ENCODE measurements at places on chromosomes 1 and 21. TPM values are rescaled to one million over a fixed set of nuclear protein-coding genes. Genes with fewer than 3 reads are reported as not detected.

DNA sequence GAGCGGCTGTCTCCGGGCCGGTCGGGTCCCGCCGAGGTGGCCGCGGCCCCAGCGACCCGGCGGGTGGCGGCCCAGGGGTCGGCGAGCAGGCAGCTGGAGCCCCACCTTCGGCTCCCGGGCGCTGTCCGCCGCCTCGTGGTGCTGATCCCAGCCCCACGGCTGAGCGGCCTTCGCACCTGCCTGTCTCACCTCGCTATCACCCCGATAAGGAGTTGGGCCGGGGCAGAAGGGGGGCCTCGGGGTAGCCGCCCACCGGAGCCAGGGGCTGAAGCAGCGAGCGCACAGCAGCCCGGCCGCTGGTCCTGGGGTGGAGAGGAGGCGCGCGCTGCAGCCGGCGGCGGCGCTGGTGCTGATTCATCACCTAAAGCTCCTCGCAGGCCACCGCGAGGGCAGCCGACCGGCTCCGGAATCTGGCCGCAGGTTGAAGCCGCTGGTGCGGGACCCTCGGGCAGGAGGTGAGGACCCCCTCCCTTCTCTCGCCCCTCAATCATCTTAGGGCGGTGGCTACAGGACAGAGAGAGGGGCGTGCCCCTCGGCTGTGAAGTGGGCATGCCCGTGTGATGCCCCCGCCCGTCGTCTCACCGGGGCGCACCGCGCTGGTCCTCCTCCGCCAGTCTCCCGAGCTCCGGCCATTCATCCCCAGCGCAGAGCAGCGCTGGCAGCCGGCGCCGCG is 575 bp downstream of the TRIM67 start:
- peak; percentile 65 for DNase-seq

DNA sequence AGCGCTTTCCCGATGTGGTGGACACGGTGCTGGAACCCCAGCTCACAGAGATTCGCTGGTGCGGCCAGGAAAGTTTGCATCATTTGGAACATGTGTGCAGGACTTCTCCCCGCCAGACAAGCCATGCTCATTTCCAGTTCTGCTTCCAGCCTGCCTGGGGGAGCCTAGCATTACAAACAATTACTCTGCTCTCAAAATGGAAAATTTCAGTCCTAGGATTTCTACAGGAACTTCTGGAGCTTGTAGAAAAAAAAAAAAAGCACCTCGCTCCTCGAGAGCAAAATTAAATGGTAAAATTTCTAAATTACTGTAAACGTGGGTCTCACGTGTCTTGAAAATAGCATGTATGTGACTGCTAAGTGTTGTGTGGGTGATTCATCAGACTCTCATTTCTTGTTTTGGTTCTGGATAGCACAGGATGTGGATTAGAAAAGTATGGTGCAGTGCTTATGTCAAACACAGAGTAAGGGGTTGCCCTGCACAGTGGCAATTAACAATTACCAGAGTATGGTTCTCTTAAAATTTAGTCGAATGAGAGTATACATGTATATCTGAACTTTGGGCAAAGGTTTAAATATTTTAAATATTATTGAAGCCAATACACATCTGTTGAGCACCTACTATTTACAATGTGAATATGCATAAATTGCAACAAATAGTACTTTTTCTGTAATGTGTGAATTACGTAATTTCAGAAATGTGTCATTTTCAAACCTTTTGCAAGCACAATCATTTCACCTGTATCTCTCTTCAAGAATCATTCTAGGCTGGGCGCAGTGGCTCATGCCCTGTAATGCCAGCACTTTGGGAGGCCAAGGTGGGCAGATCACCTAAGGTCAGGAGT is 61.8 kb upstream of the PTGFRN start:
- DNase-seq = no peak

- DNase-seq = no peak
Measured at GRCh38 chr1:25813734-25814471, 5.9 kb upstream of the MTFR1L start.

DNA sequence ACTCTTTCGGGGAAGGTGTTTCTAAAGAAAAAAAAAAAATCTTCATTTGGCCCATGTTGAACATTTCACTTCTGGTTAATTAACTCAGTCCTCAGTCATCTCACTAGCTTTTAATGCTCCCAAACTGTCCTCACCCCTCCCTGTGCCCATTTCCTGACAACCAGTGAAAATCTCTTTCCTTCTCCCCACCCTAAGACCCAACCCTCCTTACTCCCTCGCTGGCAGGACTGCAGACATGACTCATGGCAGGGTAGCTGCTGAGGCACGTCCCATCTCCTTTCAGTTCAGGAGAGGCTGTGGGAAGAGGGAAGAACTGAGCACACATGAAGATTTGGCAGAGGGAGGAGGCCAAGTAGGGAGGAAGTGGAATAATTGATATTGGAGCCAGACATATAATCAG is 12.6 kb downstream of the PKP1 start:
- DNase-seq = no peak

DNA sequence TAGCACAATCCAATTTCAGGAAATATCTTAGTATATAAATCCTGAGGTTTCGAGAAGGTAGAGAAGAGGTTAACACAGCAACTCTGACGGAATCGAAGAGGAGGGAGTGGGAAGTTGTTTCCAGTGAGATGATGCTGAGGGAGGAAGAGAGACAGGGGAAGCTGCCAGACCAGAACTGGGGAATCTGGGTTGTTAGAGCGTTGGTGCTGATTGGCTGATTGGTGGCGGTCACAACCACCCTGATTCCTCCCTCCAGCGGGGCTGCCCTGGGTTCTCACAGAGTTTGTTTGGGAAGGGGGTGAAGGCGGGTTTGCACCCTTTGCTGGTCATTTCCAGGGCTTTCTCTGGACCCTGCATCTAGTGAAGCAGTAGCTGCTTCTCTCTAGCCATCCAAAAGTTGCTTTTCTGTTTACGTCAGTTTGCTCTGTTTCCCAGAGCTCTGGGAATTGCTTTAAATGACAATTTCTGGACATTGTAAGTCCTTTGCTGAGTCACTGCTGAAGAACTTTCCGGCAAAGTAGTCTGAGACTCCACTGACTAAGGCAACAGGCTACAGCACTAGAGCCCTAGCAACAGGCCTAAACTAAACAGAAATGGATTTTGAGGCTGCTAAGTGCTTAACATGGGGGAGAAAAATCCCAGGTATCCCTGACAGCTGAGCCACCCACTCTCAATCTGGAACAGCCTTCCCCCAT is 90.1 kb downstream of the TENT5C start:
- no peak for DNase-seq

DNA sequence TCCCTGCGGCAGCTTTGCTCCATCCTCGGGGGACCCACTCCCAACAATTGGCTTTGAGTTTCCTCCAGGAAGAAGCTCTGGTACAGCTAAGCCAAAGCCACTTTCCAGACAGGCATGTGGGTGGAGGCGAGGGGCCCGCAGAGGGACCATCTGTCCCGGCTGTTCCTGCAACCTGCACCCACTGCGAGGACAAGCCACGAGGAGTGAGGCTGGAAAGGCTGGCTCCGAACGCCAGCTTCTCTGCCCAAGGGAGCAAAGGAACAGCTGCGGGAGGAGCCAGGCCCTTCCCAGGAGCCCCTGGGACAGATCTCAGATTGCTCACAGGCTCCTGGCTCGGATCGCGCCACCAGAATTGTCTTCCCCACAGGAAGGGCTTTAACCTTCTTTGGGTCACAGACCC is 28.3 kb upstream of the PEF1 start:
- no peak for DNase-seq

- no peak for DNase-seq
Measured at GRCh38 chr1:246579818-246580217, 13.6 kb downstream of the CNST start.

- no peak for DNase-seq
Measured at GRCh38 chr1:99677416-99677815, 31.5 kb downstream of the PALMD start.

GRCh38 chr1:177132141-177132540 is 32.4 kb downstream of the ASTN1 start:
- DNase-seq = no peak

GRCh38 chr1:42364542-42364941 is 16.1 kb upstream of the RIMKLA start:
- DNase-seq = no peak

DNA sequence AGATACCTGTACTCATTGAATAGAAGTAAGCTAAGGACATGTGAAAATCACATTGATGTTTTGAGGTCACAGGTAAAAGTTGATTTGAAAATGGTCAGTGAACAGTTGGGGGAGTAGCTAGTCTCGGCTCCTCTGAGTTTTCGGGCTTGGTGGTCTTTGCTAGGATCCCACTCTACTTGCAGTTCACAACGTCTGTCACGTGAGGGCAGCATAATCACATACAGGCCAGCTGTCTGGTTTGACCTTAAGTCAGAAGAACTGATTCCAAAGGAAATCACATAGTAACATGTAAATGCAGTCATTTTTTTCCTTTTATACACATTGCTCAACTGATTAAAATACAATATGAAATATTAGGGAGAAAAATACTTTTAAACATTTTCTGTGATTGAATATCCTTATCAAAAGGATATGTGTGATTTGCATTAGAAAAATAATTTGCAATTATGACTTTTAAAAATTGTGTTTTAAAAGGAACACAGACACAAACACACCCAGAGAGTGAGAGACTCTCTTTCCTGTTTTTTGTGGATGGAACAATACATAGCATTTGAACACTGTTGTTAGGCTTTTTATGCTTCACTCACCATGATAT is 21.8 kb upstream of the PDC start:
- peak; percentile 80 for DNase-seq

DNA sequence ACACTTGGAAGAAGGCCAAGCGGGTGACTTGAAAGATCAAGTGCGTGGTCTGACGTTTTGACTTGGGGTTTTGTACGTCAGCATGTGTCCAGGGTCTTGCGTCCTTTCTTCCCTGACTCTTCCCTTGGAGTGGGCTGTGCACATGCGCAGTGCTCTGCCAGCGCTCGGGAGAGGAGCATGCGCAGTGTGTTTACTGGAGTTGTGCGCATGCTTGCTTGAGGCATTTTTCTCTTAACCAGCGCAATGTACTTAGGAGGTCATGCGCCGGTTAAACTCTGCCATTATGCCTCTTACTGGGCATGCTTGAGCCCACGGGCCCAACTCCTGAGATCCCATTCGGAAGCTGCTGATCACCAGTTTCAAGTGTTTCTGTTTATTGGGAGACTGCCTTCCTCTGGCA is 242.5 kb upstream of the AJAP1 start:
- no peak for DNase-seq

The KCNN3 gene
- under 0.01 TPM for total RNA-seq

The GPX7 gene
- total RNA-seq = 92.1 TPM

The FCGR3A gene
- total RNA-seq = 1.6 TPM

The BTBD19 gene
- 3.5 TPM for total RNA-seq

The BRINP3 gene
- under 0.01 TPM for total RNA-seq

The CSRP1 gene
- total RNA-seq = 128 TPM
